ENCODE measurements at places on chromosomes 12 and 14. TPM values are rescaled to one million over a fixed set of nuclear protein-coding genes. Genes with fewer than 3 reads are reported as not detected.

DNA sequence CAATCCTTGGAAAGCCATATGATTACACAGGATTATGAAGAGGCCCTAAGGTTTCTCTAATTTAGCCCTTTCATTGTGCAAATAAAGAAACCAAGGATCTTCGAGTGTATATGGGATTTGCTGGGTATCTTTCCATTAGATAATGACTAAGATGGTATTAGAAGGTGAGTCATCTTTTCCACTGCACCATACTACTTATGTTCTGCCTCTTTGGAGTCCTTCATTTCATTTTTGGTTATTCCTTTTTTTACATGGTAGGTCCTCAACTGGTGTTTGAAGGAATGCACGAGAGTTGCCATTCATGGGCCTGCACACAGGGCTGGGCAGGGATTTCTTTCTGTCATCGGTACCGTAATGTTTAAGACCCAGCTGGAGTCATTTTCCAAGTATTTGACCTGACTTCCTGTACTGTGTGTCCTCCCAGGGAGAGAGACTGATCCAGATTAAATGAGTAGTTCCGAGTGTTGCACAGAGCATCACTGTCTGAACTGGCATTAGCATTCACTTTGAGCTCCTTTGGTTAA lies 85.7 kb downstream of the BORCS5 start:
- H3K27ac ChIP-seq = peak overlapping the region; percentile 91
- H3K36me3 ChIP-seq = peaks cover 5% of the 10 kb centered on the region
- peaks cover 58% of the 10 kb centered on the region for H3K4me1 ChIP-seq
- no peaks in the 10 kb centered on the region for H3K27me3 ChIP-seq
- peak overlapping the region; percentile 25 for H3K4me3 ChIP-seq

DNA sequence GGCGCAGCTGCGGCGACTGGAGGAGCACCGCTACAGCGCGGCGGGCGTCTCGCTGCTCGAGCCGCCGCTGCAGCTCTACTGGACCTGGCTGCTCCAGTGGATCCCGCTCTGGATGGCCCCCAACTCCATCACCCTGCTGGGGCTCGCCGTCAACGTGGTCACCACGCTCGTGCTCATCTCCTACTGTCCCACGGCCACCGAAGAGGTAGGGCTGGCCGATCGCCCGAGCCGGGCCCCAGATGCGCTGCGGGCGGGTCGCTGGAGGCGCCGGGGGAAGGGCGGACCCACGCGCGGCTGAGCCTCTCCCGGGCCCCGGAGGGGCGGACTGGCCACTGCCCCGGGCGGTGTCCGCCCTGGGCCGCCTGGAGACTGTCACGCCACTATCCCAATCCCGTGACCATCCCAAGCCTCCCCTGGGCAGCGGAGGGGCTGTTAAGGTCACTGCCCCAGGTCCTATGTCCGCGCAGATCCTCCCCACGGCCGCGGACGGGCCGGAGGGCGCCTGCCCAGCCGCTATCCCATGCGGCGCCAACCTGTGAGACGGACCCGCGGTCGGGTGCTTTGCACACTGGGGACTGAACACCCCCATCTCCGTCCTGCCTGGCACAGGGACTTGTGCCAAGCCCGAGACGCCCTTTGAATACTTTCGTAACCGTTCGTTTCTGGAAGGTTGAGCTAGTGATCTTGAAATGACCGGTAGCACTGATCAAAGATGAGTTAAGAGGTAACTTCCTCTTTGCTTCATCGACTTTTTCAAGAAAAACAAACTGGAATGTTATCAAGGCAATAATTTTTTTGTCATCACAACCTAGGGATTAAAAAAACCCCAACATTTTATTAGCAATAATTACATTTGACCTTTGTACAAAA lies 725 bp downstream of the CHPT1 start:
- H3K4me3 ChIP-seq = peak overlapping the region; percentile 84
- H3K27me3 ChIP-seq = no peaks in the 10 kb centered on the region
- peak; percentile 23 for DNase-seq

DNA sequence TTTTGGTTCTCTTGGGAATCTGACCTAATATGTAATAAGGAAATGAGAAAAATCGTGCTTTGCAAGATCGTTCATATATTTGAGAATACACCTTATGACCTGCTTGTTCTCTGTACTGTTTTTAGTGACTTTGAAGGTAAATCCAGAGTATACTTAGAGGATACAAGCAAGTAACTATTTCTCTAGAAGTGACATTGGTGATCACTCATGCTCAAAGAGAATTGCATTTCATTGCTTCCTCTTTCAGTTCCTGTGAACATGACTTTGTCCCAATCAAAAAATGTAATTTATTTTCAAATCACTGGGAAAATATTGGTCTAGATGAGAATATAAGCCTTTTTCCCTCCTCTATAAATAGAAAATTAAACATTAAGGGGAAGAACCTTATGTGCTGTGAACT lies 2.7 kb downstream of the KTN1 start:
- no peak for DNase-seq
- peaks cover 46% of the 10 kb centered on the region for H3K4me1 ChIP-seq
- H3K27me3 ChIP-seq = no peaks in the 10 kb centered on the region

DNA sequence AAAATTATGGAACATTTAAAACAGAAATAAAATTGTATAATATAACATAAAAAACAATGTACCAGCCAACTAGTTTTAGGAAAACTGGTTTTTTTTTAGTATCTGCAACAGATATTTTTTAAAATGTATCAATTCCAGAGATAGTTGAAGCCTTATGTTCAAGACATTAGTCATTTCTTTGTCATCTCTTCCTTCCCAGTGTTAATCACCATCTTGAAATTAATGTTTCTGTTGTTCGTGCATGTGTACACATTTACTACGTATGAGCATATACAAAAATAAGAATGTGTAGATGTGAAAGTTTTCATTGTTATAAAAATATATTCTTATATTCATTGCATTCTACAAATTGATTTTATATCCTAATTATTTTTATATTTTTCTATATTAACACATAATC lies 1062.1 kb downstream of the SLC6A15 start:
- H3K27me3 ChIP-seq = no peaks in the 10 kb centered on the region
- H3K4me3 ChIP-seq = no peak overlapping the region
- no peak overlapping the region for H3K27ac ChIP-seq
- no peak for DNase-seq
- no peaks in the 10 kb centered on the region for H3K4me1 ChIP-seq

GRCh38 chr12:42565633-42566032 lies 23.9 kb downstream of the PRICKLE1 start:
- no peak for DNase-seq
- H3K4me1 ChIP-seq = no peaks in the 10 kb centered on the region
- H3K4me3 ChIP-seq = no peak overlapping the region
- H3K27ac ChIP-seq = no peak overlapping the region
- no peaks in the 10 kb centered on the region for H3K36me3 ChIP-seq

DNA sequence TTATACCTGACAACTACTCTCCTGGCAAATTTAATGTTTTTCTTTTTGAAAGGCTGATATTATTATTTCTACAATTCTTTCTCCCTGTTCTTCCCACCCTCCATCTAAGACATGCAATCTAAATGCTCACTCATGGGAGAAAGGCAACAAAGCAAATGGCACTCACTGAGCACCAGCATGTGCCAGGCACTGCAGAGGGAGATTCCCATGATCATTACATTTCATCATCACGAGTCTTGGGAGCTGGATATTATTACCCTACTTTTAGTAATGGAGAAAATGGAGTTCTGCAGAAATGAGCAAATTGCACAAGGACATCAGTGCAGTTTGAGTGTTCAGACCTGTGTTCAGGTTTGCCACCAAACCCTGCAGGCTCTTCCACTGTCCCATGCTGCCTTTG lies 27.9 kb downstream of the PPM1H start:
- H3K27me3 ChIP-seq = peaks cover 15% of the 10 kb centered on the region
- no peak overlapping the region for H3K4me3 ChIP-seq
- no peaks in the 10 kb centered on the region for H3K4me1 ChIP-seq
- no peak overlapping the region for H3K27ac ChIP-seq

DNA sequence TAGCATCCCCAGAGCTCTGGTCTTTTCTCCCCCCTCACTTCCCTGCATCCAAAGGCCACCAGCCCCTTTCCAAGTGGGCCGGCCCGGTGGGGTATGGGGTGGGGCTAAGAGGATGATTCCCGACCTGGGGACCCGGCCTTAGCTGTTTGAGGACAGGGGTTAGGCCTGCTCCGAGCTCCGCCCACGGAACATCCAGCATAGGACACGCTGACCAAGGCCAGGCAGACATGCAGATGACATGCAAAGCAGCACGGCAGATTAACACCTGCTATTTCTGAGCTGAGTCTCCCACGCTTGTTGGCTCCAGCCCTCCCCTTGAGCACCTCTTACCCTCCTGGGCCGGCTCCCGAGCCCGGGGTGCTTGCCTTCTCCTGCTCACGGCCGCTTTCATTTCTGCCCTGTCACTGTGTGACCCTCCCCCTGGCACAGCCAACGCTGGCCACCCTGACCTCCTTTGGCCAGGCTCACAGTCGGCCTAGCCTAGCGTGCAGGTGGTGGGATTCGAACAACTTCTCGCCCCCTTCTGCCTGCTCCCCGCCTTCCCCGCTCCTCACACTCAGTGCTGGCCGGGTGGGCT lies 40.2 kb downstream of the TEAD4 start:
- H3K27ac ChIP-seq = no peak overlapping the region
- no peak overlapping the region for H3K4me3 ChIP-seq
- no peak for DNase-seq
- no peaks in the 10 kb centered on the region for H3K36me3 ChIP-seq
- H3K4me1 ChIP-seq = no peaks in the 10 kb centered on the region
- H3K27me3 ChIP-seq = no peaks in the 10 kb centered on the region

DNA sequence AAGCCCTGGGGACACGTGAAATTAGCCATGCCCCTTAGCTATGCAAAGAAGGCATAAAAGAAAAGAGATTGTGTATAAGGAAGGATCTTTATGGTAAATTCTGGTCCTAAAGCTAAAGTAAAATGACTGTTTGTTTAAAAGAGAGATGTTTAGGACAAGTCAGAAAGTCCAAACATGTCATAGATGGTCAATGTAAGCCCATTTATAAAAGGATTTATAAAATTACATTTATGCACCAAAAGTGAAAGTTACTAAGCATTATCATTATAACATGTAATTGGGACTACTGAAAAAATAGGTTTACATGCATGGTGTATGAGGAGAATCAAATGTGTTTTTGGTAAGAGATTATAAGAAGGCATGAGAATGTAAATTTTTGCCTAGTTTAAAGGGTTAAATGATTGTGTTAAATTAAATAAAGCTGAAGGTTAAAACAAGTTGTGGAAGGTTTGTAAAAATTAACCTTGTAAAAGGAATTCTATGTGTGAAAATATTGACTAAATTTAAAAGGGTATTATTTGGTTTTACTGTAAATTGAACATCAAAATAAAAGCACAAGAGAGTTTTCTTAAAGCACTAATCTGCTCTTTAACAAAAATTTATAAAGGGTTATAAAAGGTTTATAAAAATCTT lies 50.4 kb upstream of the TSPAN8 start:
- H3K27ac ChIP-seq = no peak overlapping the region
- H3K36me3 ChIP-seq = no peaks in the 10 kb centered on the region
- no peaks in the 10 kb centered on the region for H3K4me1 ChIP-seq
- H3K4me3 ChIP-seq = no peak overlapping the region
- DNase-seq = no peak

GRCh38 chr14:28635387-28635786 lies 131.2 kb upstream of the FOXG1 start:
- no peaks in the 10 kb centered on the region for H3K36me3 ChIP-seq
- no peaks in the 10 kb centered on the region for H3K4me1 ChIP-seq
- H3K27ac ChIP-seq = no peak overlapping the region
- H3K27me3 ChIP-seq = no peaks in the 10 kb centered on the region

- no peaks in the 10 kb centered on the region for H3K36me3 ChIP-seq
- no peak overlapping the region for H3K27ac ChIP-seq
- H3K4me3 ChIP-seq = no peak overlapping the region
- no peaks in the 10 kb centered on the region for H3K27me3 ChIP-seq
- no peak for DNase-seq
Measured at GRCh38 chr14:37650356-37651037, 55.1 kb downstream of the TTC6 start.

GRCh38 chr12:3247629-3248161 lies 170.5 kb downstream of the TSPAN9 start:
- no peak overlapping the region for H3K4me3 ChIP-seq
- DNase-seq = no peak
- no peak overlapping the region for H3K27ac ChIP-seq

DNA sequence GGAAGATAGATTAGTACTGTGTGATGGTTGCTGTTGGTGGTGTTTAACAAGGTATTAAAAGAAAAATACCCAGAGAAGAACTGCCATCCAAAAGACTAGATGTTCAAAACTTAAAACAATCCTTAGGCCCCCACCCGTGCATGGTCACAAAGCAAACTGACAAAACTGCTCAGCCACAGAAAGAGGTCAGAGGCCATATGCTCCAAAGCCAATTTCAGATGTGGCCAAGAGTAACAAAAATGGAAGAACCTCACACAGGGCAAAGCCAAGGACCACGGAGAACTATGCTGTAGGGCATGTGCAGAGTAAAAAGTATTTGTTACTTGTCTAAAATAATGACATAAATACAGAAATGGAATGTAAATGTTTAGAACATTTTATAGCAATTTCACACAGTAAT lies 5.3 kb downstream of the TXNDC16 start:
- no peak overlapping the region for H3K27ac ChIP-seq
- peaks cover 3% of the 10 kb centered on the region for H3K36me3 ChIP-seq
- no peaks in the 10 kb centered on the region for H3K27me3 ChIP-seq
- DNase-seq = no peak

DNA sequence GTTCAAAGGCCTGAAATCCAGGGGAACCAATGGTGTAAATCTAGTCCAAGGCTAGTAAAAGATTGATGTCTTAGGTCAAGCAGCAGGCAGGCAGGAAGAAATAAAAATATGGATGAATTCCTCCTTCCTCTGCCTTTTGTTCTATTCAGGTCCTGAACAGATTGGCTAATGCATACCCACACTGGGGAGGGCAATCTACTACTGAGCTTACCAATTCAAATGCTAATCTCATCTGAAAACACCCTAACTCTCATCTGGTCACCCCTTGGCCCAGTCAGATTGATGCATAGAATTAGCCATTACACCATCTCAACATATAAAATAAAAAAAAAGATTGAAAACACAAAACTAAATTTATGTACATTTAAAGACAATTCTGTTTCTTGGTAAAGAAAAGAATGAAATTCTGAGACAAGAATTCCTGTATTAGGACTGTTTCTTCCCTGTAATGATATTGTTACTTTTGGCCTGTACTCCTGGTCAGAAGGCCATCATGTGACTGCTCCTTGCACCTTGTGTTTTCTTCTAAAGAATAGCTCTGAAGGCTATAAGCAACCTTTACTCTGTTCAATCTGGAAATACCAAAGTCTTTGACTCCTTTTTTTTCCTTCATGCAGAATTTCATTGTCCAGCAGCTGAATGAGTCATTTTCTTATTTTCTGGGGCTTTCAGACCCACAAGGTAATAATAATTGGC lies 19.9 kb downstream of the CLEC6A start:
- H3K4me1 ChIP-seq = no peaks in the 10 kb centered on the region
- H3K36me3 ChIP-seq = no peaks in the 10 kb centered on the region
- no peak overlapping the region for H3K27ac ChIP-seq
- DNase-seq = no peak

GRCh38 chr12:8917751-8918150 lies 3.4 kb downstream of the PHC1 start:
- H3K36me3 ChIP-seq = peaks cover 10% of the 10 kb centered on the region
- DNase-seq = no peak
- peaks cover 13% of the 10 kb centered on the region for H3K4me1 ChIP-seq
- H3K27me3 ChIP-seq = no peaks in the 10 kb centered on the region
- no peak overlapping the region for H3K27ac ChIP-seq

SLC35F4 gene
- not detected for total RNA-seq

CARMIL3 gene
- total RNA-seq = 0.99 TPM

PTPN21 gene
- 0.17 TPM for total RNA-seq

ACACB gene
- 11.8 TPM for total RNA-seq

RNF212B gene
- total RNA-seq = not detected
